ENCODE measurements at places on chromosomes 11 and 22.

DNA sequence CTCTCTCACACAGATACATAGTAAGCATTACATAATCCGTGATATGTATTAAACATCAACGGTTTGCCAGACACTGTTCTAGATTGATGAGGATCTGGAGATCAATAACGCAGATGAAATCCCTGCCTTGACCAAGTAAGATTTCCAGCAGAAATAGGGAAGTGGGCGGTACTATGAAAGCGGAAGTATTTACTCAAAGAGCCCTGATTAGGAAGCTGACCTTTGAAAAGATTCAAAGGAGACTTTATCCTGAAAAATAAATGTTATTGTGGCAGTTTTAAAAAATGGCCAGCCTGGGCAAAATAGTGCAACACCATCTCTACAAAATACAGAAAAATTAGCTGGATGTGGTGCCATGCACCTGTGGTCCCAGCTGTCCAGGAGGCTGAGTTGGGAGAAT is 26.8 kb downstream of the GAB2 start:
- DNase-seq, result no peak

GRCh38 chr22:50473855-50474671 is 772 bp downstream of the SBF1 start:
- DNase-seq, result peak; percentile 38

- DNase-seq, result no peak
Measured at GRCh38 chr11:37951996-37952395, 1354.0 kb upstream of the RAG2 start.

DNA sequence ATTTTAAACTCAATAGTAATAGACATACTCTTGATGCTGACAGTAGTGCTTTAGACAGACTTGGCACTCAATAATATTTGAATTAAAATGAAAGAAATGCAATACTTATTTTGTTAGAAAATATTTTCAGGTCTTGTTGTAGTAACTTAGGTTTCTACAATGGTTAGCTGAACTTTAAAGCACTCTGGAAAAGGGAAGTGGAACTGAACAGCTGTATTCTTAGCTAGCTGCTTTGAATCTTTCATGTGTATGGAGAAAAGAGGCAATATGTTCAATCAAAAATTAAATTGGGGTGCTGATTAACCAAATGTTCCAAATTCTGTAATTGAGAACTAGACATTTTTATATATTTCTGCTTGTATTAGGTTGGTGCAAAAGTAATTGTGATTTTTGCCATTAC is 517.9 kb upstream of the RAG2 start:
- no peak for DNase-seq

DNA sequence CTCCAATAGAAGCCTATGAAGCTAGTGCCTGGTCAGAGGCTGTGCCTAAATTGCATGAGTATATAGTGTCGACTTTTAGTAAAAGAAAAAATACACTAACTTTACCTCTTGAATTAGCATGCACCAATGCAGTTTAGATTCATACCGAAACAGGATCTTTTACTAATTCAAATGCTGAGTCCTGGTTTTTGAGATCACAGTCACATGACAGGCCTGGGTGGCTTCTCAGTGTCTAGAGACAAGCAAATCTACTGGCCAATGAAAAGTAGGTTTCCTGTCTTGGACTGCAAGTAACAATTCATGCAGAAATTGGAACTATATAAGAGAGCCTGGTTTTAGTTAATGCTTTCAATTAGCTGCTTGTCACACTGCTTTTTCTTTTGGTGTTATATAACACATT is 7.2 kb downstream of the ARHGEF12 start:
- no peak for DNase-seq

- no peak for DNase-seq
Measured at GRCh38 chr11:119635041-119635740, 93.8 kb downstream of the NECTIN1 start.

- DNase-seq, result no peak
Measured at GRCh38 chr11:15841931-15842740, 514.2 kb downstream of the SOX6 start.

GRCh38 chr11:18849406-18849805 is 57.8 kb upstream of the PTPN5 start:
- no peak for DNase-seq

DNA sequence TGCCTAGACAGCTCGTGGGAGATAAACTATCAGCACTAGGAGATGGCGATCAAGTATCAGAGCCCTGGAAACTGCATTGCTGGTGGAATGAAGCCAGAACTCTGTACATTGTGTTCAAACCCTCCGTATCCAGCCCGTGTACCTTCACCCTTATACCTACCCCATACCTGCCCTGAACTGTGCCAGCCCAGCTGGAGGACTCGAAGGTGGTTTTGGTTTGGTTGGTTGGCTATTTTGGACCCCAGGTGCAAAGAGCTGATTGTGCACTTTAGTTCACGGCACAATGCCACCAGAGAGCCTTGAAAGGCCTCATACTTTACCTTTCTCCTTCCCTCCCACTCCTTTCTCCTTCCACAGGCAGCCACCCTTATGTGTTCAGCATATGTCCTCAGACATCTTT is 16.0 kb downstream of the FAM83F start:
- no peak for DNase-seq

- DNase-seq, result no peak
Measured at GRCh38 chr11:119806064-119806915, 77.3 kb upstream of the NECTIN1 start.

GRCh38 chr11:130001461-130002351 is 929 bp downstream of the PRDM10 start:
- peak; percentile 54 for DNase-seq

DNA sequence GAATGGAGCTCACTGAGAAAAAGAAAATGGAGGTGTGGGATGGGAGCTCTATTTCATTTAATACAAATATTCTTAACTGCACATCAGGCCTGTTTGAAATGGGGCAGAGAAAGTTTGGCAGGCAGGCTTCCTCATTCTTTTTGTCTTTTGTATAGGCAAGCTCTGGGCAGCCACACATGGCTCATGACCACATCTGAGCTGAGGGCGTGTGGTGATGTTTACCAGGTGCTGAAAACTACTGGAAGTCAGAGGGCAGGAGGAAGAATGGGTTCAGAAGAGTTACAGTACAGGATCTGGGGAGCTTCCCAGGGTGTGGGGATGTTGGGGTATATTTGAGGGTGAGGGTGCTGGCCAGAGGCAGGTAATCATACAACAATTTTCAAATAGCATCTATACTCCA is 66.3 kb upstream of the NAV2 start:
- DNase-seq, result no peak

DNA sequence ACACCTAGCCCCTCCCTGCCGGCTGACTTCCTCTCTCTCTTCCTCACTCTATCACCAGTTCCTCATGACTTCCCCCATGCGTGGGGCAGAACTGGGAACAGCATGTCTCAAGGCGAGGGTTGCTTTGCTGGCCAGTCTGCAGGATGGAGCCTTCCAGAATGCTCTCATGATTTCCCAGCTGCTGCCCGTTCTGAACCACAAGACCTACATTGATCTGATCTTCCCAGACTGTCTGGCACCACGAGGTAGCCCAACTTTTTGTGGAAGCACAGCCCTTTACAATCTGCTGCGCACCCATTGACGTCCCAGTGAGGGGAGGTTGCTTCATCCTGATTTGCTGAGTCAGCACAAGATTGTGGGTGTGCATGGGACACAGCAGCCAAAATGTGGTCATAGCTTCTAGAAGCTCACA is 8.6 kb downstream of the TCN2 start:
- DNase-seq, result no peak

DNA sequence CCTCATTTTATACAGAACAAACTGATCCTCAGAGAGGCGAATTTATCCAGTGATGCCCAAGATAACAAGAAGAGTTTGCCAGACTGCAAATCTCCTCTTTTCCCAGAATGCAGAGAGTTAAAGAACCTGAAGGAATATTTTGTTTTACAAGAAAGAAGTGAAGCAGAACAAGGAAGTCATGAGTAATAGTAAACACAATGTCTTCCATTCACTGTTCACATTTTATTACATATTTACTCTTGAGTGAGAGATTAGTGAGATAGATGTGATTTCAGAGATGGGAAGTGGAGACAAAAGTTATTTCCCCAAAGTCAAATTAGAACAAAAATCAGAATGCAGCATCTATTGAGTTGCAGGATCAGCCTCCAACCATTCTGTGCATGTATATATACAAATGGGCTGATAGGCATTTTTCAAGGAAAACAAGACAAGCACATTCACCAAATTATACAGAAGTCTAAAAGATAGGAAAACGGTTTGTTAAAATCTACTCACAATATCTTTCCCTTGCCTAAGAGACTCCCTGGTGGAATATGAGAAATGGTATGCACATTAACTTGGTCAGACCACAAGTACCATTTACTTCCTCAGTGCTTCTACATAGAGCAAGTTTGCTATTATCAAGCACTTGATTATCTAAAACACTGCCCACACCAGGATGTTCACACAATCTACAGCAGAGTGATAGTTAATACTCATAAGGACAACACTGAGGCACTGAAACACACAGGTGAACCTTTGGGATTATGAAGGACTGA is 12.0 kb downstream of the GUCY1A2 start:
- DNase-seq, result no peak

- no peak for DNase-seq
Measured at GRCh38 chr11:15927864-15928217, 428.5 kb downstream of the SOX6 start.

DNA sequence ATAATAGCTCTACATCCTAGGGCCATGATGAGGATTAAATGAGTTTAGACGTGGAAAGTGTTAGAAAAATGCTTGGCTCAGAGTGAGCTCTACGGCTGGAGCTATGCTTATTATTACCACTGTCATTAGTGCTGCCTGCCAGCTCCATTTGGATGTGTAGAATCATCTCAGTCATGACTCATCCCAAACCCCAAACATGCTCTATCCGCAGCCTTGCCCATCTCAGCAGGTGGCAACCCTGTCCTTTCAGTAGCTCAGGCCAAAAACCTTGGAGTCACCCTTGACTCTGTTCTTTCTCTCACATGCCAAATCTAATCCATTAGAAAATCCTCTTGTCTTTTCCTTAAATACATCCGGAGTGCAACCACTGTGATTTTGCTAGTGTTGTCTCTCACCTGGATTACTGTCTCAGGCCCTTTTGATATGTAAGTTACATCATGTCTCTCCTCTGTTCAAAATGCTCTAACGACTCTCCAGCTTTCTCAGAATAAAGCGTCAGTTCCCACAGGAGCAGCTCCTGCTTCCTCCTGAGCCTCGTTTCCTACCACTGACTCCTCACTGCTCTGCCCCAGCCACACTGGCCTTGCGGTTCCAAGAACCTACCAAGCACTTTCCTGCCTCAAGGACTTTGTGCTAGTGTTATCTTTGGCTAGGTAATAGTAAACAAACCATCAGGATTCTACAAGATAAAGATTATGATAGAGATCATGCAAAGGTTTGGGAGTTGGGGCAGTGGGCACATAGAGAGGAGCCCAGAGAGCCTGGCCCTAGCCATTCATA is 10.5 kb upstream of the CHRM1 start:
- DNase-seq, result no peak

DNA sequence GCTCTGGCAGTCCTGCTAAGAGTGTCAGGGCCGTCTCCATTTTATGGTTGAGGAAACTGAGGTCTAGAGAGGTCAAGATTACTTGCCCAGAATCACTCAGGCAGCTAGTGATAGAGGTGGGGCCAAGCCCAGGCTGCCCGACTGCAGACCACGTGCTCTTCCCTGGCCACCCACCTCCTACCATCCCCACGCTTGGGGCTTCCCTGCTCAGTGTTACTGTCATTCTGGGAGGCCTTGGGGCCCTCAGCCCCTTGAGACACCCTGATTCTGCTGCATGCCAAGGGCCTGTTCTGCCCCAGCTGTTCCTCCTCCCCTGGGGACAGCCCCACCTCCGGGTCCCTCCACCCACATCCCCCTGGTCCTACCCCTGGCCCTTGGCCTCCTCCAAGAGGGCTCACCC is 17.2 kb upstream of the TAB1 start:
- no peak for DNase-seq

GRCh38 chr22:39530692-39531331 is 1.7 kb downstream of the RPS19BP1 start:
- no peak for DNase-seq

- DNase-seq, result no peak
Measured at GRCh38 chr11:122758974-122759373, 79.3 kb upstream of the CRTAM start.

GRCh38 chr11:72578991-72579815 is 95.0 kb downstream of the PDE2A start:
- no peak for DNase-seq

DNA sequence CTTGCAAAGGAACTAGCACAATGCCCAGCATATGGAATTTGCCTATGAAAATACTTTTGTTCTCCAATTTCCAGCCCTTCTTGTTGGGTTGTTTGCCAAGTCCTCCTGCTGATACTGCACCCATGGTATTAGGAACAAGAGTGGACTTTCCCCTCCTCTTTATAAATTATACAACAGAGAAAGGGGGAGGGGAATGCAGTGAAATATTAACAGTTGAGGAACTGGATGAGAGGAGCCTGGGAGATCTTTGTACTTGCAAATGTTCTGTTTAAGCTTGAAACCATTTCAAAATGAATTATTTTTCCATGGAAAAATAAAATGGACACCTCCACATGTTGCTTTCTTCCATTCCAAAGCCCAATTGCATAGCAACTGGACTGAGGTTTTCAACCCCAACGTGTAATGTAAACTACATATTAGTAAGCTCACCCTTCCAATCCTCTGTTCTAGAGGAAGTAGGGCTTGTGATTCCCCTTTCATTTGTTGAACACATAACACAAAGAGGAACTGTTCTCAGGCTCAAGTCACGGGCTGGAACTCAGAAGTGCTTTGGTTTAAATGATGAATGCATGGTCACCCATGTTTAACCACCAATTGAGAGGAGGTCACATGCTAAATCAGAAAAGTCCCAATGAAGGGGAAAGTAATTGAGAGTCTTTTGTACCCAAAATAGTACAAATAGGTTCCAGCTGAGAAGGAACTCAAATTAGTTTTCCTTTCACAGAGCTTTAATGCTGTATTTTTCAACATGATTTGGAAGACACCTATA is 66.2 kb upstream of the ZC3H12C start:
- DNase-seq, result no peak

GRCh38 chr11:102292933-102293332 is 24.4 kb upstream of the BIRC3 start:
- DNase-seq, result no peak

- DNase-seq, result no peak
Measured at GRCh38 chr22:46984751-46985506, 222.5 kb downstream of the TBC1D22A start.

DNA sequence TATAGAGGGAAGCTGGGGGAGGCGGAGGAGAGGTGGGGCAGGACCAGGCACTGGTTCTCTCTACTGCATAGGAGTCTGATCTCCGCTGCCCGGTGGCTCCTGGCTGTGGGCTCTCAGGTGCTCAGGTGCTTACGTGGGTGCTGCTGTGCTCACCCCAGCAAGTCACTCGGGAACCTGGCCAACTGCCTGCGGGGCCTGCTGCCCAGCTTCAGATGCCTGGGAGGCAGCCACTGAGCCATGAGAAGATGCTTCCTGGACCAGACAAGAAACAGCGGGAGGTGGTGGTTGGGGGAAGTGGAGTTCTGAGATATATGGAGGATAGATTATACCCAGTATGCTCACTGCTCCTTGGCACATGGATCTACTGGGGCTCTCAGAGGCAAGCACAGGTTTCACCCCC is 1303.4 kb downstream of the TBC1D22A start:
- no peak for DNase-seq

- no peak for DNase-seq
Measured at GRCh38 chr11:35420371-35420770, 1.0 kb upstream of the SLC1A2 start.

GRCh38 chr11:111514216-111515031 is at the start of gene HOATZ:
TSS of gene HOATZ (plus strand) at chr11:111514778. CDS start at chr11:111514785, 7 bp downstream.
- DNase-seq, result no peak
